NCI-H2171 (cell line): ENCODE measurements at places on chromosomes 1 and 21.

GRCh38 chr21:36079010-36079649 is 9.3 kb downstream of the CBR1 start:
- DNase-seq = no peak

DNA sequence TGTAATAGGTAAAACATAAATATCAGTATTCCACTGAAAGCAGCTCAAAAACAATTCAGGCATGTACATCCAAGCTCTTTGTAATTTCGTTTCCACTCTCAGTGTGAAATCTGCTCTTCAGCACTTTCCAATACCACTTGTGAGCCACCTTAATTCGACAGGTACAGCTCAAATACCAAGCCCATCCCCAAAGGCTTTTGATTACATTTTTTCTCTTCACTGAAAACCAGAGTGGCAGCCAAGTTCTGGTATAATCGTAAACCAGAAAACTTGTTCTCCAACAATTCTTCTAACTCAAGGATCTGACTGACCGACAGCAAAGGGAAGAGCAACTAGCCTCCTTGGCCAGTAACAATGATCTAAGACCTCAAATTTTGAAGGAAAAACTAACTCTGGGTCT is 36.8 kb downstream of the FBXO42 start:
- no peak for DNase-seq

- no peak for DNase-seq
These were observed 15.1 kb upstream of the EDN2 start for GRCh38 chr1:41499591-41499990.

GRCh38 chr1:60895701-60896100 is 186.7 kb upstream of the NFIA start:
- DNase-seq = peak; percentile 83
